OCI-M1 (cell line): ENCODE measurements at places on chromosomes 6 and 20.

GRCh38 chr6:134303891-134304290 lies 14.0 kb downstream of the SGK1 start:
- no peak for DNase-seq

DNA sequence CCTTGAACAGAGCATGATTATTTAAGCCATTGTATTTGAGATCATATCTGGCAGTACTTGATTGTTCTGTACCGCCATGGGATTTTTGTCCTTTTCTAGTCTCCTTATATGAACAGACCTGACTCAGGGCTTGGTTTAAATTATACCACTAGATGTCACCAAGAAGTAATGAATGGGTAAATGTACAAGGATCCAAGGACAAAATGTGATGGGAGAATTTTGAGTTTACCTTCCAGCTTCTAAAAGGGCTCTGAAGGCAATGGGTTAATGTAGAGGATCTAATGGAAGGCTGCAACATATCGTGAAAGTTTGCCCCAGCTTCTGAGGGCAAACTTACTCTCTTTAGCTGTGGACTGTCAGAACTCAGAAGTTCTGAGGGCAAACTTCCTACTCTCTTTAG lies 12.0 kb downstream of the RNF8 start:
- DNase-seq: peak; percentile 65

GRCh38 chr20:24446811-24447210 lies 22.6 kb upstream of the SYNDIG1 start:
- DNase-seq: no peak

DNA sequence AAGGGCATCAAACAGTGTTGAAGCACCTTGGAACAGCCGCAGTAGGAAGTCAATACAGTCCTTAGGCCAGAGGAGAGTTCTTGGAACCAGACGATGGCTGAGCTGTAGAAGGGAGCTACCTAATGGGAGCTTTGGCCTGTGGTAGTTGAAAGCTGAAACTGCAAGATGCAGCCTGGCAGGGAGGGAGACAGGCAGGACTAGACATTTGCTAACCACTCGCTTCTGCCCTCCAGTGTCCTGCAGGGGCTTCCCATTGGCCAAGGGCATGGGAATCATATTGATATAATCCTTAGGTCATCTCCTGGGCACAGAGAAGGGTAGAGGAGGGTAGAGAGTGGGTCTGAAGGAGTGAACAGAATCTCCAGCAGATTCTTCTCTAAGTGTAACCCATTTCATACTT lies 60.4 kb downstream of the TPD52L1 start:
- no peak for DNase-seq

GRCh38 chr6:18245642-18246041 lies 18.7 kb downstream of the DEK start:
- no peak for DNase-seq

- DNase-seq: no peak
Measured at GRCh38 chr6:15116889-15117288, 129.0 kb upstream of the JARID2 start.

DNA sequence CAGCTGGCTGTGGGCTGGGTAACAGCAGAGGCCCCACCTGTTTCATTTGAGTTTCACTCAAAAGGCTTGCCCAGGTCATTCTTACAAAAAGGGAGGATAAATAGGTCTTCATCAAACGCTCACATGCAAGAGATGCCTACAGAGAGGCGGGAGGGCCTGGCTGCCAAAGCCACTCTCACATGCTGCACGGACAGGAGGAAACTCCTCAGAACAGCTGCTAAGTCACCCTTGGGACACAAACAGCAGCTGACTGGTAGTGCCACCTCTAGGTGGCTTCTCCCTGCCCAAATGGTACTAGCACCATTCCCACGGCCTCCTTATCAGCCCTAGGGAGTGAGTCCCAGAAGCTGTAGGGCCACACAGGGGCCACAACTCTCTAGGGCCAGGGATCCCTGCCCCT lies 23.8 kb downstream of the SLC22A23 start:
- no peak for DNase-seq

GRCh38 chr6:138424004-138424904 lies 20.2 kb downstream of the HEBP2 start:
- DNase-seq: no peak

- peak; percentile 82 for DNase-seq
Measured at GRCh38 chr20:36085686-36086267, 68.8 kb upstream of the EPB41L1 start.

GRCh38 chr6:158002951-158003853 lies 21.5 kb downstream of the SYNJ2 start:
- DNase-seq: peak; percentile 59
